Effector memory CD4-positive, alpha-beta T cell (primary cell): ENCODE measurements at places on chromosomes 6 and 20.

DNA sequence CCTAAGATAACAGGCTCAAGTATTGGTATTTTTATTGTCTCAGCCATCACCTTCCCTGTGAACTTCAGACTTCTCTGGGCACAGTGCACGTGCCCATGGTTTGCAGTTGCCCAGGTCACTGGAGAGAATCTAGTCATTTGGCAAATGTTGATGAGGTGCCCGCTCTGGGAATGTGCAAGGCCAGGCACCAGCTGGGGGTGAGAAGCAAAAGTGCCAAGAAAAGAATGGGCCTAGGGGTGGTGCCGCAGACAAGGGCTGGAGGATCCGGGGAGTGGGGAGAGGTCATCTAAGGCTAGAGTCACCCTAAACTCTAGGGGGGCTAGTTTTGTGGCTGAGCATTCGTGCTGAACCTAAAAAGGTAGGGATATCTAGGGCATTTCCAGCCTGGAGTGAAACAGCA, 57.0 kb upstream of the VSTM2L start:
- no peak for DNase-seq

- no peak for DNase-seq
Measured at GRCh38 chr6:162576016-162576415, 151.6 kb downstream of the PRKN start.

- DNase-seq: no peak
Measured at GRCh38 chr6:45880159-45880558, 135.5 kb downstream of the CLIC5 start.

- DNase-seq: no peak
Measured at GRCh38 chr6:168190014-168190405, 111.0 kb upstream of the FRMD1 start.

GRCh38 chr20:34883809-34884208, 7.4 kb downstream of the ACSS2 start:
- DNase-seq: no peak

DNA sequence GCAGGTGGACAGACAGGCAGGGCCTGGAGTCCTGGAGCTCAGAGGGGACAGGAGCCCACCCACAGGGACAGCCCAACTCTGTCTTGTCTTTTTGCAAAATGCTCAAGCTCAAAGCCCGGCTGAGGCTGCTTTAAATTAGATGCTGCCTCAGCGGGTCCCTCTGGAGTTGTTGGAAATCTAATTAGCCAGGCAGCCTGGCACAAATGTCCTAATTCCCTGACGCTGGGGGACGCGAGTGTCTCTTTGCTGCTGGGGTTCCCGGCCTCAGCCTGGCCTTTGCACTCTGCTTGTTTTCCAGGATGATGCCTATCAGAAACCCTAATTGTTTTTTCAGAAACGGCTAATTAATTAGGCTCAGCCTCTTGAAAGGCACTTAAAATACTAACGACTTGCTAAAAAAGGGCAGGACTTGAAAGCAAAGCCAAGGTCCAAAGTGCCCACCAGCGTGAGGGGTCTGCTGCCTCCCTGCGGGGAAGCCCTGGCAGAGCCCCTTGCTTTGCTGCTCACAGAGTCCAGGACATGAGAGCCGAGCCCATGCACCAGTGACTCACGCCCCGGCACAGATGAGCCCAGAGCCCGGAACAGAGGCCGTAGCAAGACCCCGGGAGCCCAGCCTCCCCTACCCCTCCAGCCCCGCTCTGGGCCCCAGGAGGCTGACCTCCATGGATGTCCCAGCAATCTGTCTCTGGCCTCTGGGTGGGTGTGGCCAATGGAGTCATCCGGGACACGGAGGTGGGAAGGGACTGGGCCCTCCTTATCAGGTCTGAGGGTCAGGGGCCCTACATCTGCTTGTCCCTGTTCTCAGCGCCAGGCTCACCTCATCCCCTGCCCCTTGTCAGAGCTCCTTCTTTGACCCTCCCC, 46.0 kb upstream of the BHLHE23 start:
- DNase-seq: no peak

DNA sequence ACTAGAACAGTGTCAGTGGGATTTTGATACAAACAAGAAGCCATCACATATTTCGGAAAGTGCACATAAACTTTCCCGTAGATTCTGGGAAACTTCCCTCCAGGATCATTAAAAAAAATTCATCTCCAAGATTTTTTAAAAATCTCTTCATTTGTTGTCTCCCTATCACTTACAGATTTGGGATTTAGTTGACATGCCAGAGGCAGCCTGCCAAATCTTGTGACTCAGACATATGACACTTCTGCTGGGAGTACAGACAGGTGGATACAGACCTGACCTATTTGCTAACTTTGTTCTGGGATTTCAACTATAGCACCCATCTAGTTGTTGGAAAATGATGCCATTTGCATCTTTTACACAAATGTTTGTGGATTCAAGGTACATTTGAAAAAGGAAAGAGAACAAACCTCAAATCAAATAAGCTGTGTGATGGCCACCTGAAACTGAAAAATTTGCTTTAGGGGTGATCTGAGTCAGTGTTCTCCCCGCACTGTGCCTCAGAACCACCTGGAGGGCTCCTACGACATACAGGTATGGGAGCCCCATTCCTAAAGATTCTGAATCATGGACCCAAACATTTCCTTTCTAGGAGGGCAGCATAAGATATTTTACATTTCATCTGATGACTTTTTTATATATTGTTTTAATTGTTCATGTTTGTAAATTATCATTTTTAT, 21.9 kb upstream of the CD2AP start:
- DNase-seq: no peak

DNA sequence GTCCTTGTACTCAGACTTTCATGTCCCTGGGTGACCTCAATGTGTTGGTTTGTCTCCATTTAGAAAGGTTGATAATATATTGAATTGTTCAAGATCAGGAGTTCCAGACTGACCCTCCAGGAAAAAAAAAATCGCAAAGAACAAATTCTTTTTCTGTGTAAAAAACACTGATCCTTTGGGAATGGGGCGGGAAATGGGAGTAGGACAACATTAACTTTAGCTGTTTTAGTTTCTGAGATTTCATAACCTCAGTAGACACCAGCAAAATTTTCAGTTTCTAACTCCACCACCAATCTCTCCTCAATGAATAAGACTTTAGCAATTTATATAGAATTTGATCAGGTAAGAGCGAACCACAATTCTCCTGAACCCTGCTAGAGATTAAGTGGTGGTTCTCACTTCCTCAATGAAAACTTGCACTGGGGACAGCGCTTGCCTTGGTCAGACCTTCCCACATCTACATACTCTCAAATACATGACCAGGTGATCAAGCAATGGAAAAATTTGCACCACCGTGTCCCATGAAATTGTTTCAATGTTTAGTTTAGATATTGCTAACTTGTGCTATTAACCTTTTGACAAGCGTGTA, 231.2 kb upstream of the PLN start:
- no peak for DNase-seq

DNA sequence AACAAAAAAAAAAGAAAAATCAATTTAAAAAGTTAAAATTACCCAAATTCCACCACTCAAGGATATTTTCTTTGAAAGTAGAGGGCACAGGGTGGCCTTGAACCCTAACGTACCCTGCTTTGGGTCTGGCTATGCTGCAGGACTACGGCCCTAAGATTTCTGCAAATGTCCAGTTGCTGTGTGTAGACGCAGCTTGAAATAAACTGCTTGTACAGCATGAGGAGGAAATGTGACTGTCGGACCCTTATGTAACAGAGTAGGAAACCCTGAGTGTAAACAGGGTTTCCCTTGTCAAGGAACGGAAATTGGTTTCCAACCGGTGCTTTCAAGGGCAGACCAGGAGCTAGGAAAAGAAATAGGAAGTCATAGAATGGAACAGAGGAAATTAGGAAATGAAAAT, 60.7 kb upstream of the SHLD1 start:
- DNase-seq: no peak

DNA sequence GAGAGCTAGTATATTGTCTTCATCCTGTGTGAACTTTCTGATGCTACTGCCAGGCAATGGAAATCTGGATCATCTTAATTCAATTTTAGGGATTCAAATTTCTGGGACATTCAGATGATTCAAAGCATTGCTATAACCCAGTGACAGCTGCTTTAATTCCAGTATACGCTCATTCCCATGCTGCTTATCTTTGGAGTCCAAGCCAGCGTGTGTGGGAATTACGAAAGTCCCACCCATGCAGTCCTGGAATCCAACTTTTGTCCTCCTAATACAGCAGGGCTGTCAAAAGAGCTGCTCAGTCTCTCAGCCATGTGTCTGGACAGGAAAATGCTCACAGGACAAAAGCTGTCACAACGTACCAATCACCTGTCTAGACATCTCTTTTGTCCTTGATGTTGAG, 219.8 kb downstream of the LAMA2 start:
- DNase-seq: no peak

- no peak for DNase-seq
Measured at GRCh38 chr6:165468340-165469235, 159.2 kb upstream of the C6orf118 start.

DNA sequence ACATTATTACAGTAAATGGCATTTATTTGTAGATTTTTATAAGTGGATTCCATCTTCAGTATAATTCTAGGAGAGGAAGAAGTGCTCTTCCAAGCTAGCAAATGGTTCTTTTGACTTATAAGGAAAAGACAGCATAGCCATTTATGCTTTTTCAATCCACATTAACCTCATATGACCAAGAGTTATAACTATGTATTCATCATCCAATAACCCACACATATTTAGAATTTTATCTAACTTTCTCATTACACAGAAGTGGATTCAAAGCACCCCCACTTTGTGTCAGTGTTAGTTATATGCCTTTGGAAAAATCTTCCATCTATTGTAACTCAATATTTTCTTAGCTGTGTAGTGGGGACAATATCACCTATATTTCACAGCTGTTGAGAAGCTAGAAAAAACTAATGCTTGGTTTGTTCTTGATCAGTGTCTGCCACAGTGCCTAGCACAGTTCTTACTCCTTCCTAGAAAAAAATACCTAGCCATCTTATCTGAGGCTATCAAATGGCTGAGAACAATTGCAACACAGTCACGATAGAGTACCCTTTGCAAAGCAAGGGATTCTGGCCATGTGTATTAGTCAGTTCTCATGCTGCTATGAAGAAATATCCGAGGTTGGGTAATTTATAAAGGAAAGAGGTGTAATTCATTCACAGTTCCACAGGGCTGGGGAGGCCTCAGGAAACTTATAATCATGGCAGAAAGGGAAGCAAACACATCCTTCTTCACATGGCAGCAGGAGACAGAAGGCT, 986.3 kb downstream of the TFAP2A start:
- no peak for DNase-seq

DNA sequence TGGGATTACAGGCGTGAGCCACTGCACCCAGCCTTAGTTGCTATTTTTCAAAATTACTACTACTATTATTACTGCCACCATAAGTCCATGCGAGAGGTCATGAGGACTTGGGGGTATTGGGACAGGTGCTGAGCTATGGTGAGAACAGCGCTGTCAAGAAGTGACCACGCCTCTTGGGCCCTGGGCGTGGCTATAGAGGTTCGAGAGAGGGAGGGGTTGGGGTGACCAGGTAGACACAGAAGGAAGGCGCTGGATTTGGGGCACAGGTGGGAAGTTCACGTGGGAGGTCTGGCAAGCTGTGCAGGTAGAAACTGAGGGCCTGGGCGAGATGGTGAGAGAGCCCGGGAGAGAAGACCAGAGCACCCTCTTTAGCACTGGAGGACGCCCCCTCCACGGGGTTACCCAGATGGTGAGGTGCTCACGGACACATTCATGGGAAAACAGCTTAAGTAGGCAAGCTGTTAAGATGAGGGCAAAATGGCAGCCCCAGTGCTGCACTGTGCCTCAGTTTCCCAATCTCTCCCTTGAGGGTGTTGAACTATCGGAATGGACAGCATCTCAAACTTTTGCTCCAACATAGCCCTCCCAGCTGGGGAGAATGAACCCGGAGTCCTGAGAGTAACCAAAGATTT, 61.0 kb downstream of the RAB44 start:
- DNase-seq: no peak

DNA sequence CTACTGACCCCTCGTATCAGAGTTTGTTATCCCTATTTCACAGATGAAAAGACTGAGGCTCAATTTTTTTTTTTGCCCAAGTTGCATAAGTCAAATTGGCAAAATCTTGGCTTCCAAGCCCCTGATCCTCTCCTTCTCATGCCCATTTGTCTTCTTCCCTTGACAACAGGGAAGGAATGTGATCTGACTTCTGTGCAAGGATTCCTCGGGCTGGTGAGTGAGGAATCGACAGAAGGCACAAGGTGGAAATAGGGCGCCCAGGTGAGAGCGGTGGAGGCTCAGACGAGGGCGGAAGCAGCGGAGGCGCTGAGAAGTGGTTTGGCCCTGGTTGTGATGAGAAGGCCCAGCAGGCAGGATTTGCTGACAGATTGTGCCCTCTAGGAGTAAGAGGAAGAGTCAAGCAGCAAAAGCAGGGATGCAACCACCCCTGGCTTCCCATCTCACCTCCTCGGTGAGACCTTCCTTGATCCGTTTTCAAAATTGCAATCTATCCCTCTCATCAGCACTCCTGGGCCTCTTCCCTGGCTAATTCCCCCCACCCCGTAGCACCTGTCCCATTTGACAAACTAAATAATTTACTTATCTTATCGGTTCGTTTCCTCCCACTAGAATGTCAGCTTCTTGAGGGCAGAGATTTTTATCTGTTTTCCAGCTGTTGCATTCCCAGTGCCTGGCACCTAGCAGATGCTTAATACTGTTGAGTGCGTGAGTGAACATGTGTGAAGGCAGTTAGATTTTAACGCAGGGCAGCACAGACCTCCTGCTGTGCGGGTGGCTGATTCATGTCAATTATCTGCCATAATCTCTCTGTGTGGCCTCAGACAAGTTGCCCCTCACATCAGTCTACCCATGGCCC, 3.7 kb upstream of the SIRPA start:
- DNase-seq: no peak

- DNase-seq: no peak
Measured at GRCh38 chr6:29679962-29680361, 990 bp downstream of the ZFP57 start.

DNA sequence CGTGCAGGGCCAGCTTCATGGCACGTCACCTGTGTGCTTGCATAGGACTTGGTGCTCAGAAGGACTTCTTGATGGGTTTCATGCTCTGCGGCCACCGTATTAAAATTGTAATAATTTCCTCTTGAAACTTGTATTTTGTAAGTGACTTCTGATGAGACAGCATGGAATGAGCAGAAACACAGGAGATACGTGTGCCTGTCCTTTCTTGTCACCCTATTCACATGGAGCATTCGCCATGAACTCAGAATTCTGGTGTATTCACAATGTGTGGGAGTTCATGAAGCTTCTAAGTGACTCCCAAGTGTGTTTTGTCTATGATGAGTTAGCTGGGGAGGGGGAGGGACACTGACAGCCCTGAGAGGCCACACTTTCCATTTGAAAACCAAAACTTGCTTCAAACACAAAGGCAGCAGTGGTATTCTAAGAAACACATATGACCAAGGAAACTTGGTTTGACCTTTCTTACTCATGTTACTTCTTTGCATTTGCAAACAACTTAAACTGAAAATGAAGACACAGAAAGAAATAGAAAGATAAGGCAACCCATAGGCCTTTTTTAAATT, 92.1 kb upstream of the NEDD9 start:
- no peak for DNase-seq
